ENCODE measurements at places on chromosomes 2 and 18.

GRCh38 chr2:208297961-208298360 lies 31.9 kb downstream of the PIKFYVE start:
- no peak for DNase-seq

DNA sequence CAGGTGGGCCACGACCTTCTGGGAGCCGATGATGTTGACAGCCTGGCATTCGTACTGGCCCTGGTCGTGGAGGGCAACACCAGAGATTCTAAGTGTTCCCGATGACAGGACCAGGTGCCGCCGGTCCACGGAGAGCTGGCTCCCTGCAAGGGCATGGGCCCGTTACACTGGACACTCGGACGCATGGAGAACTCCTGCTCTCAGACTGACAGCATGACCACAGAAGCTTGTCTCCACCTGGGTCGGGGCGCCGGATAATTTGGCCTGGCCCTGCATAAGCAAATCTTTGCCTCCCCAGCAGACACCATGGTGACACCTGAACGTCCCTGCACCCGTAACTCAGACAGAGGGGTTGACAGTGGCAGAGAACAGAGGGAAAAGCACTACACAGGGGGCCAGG lies 80.7 kb downstream of the PXDN start:
- no peak for DNase-seq

GRCh38 chr2:238692562-238692961 lies 155.3 kb upstream of the TWIST2 start:
- no peak for DNase-seq

- no peak for DNase-seq
Observed at GRCh38 chr2:132279344-132279743, 117.6 kb upstream of the ANKRD30BL start.
